ENCODE measurements at places on chromosomes 5 and 9.

GRCh38 chr5:56212130-56212879 lies 20.8 kb downstream of the ANKRD55 start:
- no peak for DNase-seq

GRCh38 chr5:163916376-163916775 lies 411.0 kb downstream of the MAT2B start:
- DNase-seq, result peak; percentile 14

- DNase-seq, result peak; percentile 39
These were observed 133.3 kb upstream of the RAI14 start for GRCh38 chr5:34522599-34523386.

GRCh38 chr5:2557435-2557834 lies 194.0 kb downstream of the IRX2 start:
- DNase-seq, result no peak

GRCh38 chr5:170362656-170363055 lies 26.5 kb downstream of the KCNMB1 start:
- no peak for DNase-seq

DNA sequence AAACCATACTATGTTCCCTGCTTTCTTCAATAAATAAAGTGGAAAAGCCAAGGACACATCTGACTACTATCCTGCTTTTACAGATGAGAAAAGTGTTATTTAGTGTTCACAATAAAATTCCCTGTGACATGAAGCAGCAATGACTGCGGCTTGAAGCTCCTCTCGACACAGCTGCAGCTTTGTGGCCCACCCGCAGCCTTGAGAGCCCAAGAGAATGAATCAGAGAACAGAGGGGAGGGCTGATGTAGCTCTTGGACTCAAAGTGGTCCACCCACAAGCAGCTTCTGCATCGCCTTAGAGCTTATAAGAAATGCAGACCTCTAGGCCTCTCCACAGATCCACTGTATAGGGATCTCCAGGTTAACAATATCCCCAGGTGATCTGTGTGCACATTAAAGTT lies 181.3 kb upstream of the GNA14 start:
- DNase-seq, result no peak
